Hepatocyte (in vitro differentiated cells): ENCODE measurements at places on chromosomes 7 and 10. TPM values are rescaled to one million over a fixed set of nuclear protein-coding genes. Genes with fewer than 3 reads are reported as not detected.

Gene TMEM270
- 0.30 and 0.47 TPM in 2 replicates for polyA plus RNA-seq

Gene HMX2
- not detected in 2 replicates for polyA plus RNA-seq

Gene PTER
- polyA plus RNA-seq = 8.6 TPM in 2 replicates

- DNase-seq = no peak
These were observed 1.5 kb upstream of the EXOC6 start for GRCh38 chr10:92846854-92847201.

DNA sequence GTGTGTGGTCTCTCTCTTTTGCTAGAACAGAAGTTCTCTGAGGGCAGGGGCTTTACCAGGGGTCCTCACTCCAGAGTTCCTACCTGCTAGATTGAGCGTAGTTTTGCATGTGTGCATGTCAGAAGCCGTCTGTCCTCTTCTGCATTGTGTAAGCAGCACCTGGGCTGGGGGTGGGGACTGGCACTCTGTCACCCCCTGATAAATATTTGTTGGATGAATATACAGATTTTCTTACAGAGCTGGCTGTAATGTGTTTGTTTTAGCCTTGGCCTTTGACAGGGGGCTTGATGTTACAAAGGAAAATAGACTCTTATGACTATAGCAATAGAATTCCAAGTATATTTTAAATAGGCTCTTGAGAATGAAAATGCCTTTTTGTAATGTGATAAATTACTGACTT is 46.6 kb downstream of the WDR37 start:
- DNase-seq = no peak

- no peak for DNase-seq
These were observed 34.3 kb downstream of the SRPK2 start for GRCh38 chr7:105354383-105354782.
